ENCODE measurements at places on chromosomes 12 and 14.

DNA sequence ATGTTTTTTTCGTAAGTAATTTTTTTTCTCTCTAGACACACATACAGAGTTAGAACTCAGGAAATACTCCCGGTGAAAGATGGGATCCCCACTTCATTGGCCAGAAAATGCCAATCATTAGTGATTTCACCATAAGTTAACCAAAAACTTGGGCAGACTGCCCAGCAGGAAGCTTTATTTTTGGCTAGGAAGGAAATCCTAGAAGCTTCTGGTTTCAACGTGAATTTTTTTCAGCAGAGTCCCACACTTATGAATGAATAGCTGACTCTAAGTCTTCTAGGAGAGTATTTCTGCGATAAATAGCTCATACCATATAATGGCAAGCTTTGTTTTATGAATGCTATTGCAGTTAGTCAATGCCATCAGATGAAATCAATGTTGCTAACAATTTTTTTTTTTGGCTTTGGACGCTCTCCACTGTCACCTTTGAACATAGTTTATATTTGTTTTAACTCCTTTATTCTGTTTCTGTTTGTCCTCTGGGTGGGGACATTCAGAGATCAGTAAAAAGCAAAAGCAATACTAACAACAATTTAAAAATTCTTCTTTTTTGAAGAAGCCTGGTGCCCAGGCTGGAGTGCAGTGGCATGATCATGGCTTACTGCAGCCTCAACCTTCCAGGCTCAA is 9.5 kb downstream of the PPP1CC start:
- no peak for DNase-seq

DNA sequence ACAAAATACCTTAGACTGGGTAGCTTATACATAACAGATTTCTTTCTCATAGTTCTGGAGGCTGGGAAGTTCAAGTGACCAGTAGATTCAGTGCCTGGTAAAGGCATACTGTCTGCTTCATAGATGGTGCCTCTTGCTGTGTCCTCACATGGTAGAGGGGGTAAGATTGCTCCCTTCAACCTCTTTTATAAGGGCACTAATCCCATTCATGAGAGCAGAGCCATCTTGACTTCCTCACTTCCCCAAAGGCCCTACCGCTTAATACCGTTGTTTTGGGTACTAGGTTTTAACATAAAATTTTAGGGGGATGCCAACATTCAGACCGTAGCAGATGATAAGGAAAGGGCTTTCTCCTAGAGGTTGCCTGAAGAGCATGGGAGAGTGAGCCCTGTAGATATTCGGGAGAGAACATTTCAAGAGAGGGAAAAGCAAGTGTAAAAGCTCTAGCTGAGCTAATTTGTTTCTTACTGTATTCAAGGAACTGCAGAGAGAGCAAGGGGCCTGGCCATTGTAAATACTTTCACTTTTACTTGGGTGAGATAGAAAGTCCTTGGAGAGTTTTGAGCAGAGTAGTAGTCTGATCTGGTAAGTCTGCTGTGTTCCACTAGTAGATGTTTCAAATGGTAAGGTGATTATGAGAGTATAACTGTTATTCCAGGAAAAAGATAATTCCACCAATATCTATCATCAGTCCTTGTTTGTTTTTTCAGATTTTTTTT is 27.3 kb downstream of the FRS2 start:
- DNase-seq, result no peak

- no peak for DNase-seq
These were observed 2.3 kb downstream of the SPATS2 start for GRCh38 chr12:49369411-49370145.

DNA sequence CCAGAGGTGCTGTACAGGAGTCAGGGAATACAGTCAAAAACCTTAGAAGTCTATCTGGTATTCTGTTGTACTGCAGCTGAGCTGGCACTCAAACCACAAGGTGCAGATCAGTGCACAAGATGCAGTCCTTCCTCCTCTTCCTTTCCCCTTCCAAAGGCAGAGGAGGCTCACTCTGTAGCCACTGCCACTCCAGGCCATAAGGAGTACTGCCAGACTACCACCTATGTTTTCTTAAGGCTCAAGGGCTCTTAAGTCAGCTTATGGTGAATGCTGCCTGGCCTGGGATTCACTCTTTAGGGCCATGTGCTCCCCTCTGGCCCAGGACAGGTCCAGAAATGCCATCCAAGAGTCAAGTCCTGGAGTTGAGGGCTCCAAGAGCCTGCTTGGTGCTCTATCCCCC is 200.3 kb downstream of the CRADD start:
- DNase-seq, result no peak

All from DMS79 (cell line).